ENCODE measurements at places on chromosomes 11 and 22.

GRCh38 chr22:30047364-30047738, 32.9 kb upstream of the HORMAD2 start:
- DNase-seq: no peak

DNA sequence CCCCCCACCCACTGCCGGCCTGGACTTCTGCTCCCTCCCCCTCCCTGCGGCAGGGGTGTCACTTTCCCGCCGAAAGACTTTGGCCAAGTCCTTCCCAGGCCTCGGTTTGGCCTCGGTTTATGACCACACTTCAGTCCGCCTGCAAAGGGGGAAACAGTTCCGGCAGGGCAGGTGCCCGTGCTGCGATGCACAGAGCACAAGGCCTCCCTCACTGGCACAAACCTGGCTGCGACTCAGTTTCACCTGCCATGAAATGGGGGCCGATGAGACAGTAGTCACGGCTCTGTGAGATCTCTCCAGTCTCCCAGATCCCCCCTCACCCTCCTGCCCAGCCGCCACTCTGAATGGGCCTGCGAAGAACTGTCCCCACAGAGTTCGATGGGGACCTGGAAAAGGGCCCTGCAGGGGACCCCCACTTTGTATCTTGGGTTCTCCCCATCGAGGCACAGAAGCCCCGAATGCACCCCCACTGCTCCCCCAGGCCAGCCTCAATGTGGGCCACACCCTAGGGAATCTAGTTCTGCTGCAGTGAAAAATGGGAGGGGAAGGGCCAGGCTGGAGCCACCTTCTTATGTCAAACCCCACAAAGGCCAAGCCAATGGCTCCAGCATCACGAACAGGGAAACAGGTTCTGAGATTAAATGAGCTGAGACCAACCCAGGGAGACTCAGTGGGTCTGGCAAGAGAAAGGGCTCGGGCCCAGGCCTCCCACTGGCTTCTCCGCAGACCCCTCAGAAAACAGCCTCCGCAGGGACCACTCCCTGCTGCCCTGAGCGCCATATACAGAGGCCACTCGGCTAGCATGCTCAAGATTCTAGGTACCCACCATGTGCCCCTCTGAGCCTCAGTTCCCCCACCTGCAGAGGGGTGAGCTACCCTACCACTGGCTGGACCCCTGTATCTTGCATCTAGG, 29.0 kb downstream of the ARVCF start:
- DNase-seq: no peak

DNA sequence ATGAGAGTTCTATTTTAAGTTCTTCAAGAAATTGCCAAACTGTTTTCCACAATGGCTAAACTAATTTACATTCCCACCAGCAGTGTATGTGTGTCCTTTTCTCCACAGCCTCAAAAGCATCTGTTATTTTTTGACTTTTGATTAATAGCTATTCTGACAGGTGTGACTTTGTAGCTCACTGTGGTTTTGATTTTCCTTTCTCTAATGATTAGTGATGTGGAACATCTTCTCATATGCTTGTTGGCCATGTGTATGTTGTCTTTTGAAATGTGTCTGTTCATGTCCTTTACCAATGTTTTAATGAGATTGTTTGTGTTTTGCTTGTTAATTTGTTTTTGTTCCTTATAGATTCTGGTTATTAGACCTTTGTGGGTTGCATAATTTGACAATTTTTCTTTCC, 18.0 kb upstream of the RAB38 start:
- no peak for DNase-seq

DNA sequence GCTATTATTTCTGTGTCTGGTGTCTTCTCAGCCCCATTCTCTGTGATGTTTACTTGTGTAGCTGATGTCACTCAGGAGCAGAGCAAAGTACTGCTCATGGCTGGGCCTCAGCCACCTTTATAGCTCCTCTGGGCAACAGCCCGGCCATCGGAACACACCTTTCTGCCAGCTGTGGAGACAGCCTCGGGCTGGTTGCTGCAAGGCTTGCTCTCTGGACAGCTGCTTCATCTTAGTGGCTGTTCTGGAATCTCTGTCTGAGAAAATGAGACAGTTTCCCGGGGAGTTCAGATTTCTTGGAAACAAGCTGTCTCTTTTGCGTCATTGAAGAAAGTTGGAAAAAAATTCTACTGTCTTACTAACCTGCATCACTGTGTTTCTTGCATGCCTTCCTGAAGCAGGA, 20.0 kb downstream of the THY1 start:
- no peak for DNase-seq

- DNase-seq: no peak
Measured at GRCh38 chr11:30049214-30049613, 32.4 kb upstream of the KCNA4 start.

GRCh38 chr11:114059278-114059983, at the start of gene ZBTB16:
ZBTB16 (plus strand) TSS chr11:114059711; CDS start chr11:114063301, 3,590 bp downstream.
- peak; percentile 88 for DNase-seq

DNA sequence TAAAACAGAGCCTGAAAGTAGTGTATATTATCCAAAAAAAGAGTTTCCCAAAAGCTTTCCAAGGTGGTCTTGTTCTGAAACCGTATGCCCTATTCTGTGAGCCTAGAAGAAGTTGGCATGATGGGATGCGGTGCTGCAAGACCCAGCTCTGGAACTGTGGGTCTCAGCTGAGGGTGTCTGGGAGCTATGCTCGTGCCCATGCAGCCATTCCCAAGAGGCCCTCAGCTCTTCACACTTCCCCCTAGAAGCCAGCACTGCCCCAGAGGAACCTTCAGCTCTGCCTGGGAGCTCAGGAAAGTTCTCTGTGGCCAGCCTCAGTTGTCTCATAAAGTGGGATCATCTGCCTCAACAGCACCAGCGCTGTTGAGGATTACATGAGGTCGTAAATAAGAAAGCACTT, 6.4 kb upstream of the SYT12 start:
- no peak for DNase-seq

DNA sequence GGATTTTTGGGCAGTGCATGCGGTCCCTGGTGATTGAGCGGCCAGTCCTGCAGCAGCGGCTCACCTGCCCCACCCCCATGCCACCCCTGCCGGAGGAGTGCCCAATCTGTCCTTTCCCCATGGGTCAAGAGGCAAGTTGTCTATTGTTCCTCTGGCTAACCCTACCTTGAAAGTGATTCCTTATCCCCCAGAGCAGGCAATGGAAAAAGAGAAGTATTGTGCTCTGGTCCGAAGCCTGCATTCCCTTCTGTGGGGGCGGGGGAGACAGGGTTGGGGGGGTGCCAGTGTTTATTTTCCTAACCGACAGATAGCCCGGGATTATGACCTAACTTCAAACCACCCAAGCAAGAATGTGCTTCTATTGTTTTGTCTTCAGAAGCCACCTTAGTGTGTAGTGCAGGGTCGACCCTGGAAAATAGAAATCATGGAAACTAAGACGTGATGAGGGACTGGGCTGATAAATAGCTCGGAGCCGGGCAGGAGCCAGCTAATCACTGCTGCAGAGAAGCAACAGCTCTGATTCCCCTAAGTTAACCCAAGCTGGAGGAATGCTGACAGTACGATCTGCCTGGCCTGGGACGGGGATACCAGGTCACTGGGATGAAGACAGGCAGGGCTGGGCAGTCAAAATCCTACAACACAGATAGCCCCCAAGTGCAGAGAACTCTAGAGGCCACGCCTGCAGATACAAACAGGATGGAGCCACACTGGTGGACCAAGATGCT, 38.7 kb upstream of the ATXN10 start:
- DNase-seq: no peak

GRCh38 chr11:30485222-30485621, 100.9 kb downstream of the MPPED2 start:
- no peak for DNase-seq

DNA sequence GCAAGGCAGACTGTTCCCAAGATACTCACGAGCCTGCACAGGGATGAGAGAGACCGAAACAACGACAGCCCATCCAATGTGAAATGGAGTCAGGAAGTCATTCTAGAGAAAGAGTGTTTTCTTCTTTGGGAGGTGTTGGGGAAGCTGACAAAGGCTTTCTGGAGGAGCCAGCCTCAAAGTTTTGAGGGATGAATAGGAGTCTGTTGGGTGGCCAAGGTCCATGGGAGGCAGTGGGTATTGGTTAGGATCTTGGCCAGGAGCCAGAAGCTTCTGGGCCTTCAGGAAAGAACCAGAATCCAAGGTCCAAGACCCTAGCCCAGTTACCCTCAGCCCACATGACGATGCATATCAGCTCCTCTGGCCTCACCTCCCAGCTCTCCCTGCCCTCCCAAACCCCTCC, 59.9 kb upstream of the SHISAL1 start:
- DNase-seq: no peak

DNA sequence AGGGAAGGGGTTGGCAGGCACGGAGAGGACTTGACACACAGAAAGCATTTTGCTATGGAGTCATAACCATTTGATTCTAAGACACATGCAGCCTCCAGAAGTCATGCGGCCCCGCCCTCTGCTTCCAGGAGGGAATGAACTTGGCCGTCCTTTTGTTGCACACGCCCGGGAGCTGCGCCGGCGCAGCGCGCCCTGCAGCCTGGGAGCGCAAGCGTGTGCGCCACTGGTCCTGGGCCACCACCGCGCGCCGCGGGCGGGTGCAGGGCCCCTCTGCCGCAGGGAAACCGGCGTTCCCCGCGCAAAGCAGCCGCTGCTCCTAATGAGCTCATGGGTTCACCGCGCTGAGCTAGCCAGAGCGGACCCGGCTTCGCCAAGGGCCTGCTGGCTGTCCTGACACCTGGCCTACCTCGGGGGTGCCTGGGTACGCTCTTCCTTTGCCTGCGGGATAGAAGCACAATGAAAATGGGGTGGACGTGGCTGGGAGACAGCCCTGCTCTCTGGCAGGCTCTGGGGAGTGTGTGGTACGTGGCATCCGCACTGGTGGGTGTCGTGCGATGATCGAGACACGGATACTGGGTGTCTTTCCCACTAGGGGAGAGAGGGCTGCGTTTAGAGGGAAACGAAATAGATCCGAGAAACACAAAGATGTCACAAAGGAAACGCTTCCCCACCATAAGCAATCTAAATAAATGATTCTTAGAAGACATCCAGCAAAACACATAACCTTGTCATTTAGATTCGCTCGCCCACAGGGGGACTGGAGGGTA, 669 bp downstream of the MICAL3 start:
- DNase-seq: peak; percentile 69

DNA sequence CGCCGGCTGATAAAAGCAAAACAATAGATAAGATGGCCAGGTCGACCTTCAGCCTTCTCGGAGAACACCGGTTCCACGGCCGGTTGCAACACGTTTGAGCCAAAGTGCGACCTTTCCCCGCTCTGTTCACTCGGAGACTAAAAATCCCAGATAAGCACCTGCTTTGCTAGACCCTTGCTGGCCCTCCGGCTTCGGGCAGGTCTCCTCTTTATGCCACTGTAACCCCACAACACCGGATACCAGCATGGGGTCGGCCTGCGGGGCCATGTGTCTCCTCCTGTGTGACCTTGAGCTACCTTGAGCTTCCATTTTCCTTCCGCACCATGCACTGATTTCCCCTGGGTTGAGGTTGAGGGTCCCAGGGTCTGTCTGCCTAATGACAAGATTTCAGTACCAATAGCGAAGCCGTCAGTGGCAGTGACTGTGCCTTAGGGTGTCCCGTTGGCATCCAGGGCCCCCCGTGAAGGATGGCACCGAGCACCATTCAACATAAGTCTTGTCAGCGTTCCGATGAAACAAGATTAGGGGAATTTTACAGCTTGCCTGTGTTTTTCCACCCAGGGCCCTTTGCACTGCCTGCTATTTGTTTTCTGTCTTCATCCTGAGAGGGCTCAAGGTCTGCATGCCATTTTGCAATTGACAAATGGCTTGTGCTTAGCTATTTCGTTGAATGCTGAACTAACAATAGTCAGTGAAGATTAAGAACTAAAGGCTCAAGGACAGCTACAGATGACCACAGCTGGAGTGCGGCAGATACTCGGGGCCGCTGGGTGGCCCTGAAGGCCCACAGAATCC, 118.6 kb downstream of the KCNQ1 start:
- DNase-seq: no peak

DNA sequence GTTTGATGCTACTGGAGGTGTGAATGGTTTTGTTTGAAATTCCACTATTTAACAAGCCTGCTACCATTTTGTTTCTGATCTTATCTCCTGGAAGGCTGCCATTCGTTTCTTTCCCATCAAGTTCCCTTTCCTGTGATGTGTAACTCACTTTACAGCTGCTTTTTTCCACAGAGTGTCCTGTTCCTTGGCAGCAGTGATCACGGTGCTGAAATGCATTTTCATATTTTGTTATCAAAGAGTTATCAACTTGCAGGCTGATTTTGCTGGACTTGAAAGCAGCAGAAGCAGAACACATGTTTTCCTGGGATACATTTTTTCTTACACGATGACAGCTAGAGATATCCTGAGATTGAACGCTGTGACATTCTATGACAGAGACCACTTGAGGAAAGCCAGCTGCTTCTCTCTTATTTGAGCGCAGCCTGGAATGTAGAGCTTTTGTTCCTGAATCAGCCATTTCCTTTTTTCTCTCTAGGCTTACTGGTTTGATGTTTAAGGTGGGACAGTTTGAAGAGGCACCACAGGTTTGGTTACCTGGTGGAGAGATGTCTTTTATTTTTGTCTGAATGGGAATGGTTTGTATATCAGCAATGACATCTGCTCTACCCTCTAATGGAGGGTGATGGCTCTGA, 34.7 kb downstream of the PRR14L start:
- no peak for DNase-seq

DNA sequence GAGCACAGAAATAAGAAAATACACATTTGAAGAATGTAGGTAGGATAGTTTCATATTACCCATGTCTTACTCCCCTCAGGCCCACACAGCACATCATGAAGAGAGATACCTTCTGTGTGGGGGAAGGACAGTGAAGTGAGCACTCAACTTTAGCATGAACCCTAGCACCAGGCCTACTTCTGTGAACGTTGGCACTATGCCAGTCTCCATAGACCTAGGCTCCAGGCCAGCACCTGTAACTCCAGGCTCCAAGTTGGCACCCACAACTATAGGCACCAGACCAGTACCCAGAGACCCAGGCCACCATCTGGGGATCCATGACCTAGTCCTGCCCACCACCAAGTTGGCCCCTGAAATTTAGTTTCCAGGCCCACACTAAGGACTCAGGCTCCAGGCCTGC, 410.9 kb downstream of the INSC start:
- no peak for DNase-seq

DNA sequence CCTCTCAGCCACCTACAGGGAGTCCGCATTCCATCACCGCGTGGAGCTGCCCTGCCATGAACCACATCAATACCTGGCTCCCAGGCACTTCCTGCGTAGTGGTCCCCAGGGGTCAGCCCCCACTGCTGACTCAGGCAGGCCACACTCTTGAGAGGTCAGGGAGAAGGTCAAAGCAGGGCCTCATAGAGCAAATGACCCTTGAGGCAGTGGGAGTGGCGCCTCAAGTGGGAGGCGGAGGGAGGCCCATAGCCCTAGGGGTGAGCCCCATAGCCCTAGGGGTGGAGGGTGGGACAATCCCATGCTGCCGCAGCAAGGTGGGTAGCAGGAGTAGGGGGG, 5.0 kb downstream of the PRDX5 start:
- DNase-seq: no peak
